ENCODE measurements at places on chromosomes 2 and 18.

- no peak for DNase-seq
Measured at GRCh38 chr2:148519013-148519412, 125.5 kb upstream of the EPC2 start.

DNA sequence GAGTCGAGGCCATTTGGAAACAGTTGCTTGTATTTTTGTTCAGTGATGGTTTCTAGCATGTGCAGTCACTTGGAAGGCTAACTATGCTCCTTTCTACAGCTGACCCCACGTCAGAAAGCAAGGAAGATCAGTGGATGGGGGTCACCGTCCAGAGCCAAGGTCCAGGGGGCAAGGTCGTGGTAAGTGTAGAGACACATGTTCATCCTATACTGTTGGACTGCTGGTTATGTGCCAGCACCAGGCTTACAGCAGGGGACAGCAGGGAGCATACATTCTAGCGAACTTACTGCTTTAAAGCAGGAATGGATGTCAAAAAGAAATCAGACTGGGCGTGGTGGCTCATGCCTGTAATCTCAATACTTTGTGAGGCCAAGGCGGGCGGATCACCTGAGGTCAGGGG is 40.0 kb downstream of the ITGA6 start:
- no peak for DNase-seq

- DNase-seq = no peak
Measured at GRCh38 chr2:112783187-112783714, 1.0 kb downstream of the IL1A start.

GRCh38 chr2:198763793-198764192 is 693.9 kb downstream of the SATB2 start:
- no peak for DNase-seq

DNA sequence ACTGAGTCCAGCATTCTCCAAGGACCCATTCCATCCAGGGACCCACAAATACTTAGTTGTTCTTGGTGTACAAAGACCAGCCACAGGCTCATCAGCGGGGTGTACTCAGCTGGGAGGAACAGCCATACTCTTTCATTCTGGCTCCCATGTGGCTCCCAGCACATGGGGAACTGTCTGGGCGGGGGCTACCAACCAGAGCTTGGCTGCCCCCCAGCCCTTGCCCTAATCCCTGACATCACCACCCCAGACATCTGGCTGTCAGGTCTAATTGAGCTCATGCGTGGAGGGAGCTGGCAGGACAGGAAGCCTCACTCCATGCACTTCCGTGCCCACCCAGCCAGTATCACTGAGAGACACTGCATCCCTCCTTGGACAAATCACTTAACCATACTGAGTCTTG is 283.6 kb downstream of the DYSF start:
- DNase-seq = no peak

DNA sequence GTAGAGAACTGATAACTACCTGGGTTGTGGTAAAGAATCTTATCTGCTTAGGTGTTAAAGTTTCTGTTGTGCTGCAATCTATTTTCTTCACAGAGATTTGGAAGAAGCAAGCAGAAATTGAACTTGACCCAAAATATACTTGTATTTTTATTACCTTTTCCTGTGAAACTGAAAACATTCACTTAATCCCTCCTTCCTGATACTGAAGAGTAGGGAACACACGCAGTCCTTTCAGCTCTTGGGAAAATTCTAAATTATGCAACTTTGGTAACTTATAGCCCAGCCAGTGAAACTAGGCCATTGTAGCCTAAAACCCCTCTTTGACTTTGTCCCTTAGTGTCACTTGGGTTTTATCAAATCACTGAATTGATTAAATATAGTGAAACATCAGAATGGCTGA is 128.4 kb upstream of the MEIS1 start:
- no peak for DNase-seq

- no peak for DNase-seq
Measured at GRCh38 chr2:85405201-85406059, 4.7 kb downstream of the CAPG start.

- no peak for DNase-seq
Measured at GRCh38 chr2:46707909-46708308, 207.7 kb downstream of the MCFD2 start.

DNA sequence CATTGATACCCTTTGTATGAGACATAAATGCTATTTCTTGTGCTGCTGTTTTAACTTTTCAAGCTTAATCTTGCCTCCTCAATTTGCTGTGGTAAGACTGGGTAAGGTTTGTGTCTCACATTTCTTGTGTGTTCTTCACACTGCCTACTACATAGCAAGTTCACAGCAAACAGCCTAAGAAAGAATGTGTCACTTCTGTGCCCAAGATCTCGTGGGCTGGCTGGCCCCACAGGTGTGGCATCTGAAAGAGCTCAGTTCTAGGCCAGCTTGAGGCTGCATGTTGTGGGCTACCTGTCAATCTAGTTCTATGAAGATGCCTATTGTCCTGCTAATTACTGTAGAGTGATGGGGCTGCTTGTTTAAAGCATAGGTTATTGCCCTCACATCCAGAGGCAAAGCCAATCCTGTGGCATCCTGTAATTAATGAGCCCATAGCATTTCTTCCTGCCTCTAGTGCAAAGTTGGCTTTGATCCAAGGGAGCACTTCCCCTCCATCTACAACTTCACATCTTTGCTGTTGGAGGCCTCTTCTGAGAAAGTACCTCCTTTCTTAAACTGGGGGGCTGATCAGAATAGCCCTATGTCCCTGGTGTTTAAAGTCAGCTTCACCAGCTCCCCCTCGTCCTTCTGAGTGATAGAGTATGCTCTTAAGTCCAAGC is 40.9 kb upstream of the ASPRV1 start:
- no peak for DNase-seq

- DNase-seq = no peak
Measured at GRCh38 chr18:58287353-58288274, 243.6 kb downstream of the NEDD4L start.

- no peak for DNase-seq
Measured at GRCh38 chr2:37454851-37455762, 110.7 kb downstream of the QPCT start.

- DNase-seq = no peak
Measured at GRCh38 chr18:73366713-73367112, 498.9 kb upstream of the NETO1 start.

GRCh38 chr2:75570024-75570947 is 9.5 kb upstream of the EVA1A start:
- no peak for DNase-seq

DNA sequence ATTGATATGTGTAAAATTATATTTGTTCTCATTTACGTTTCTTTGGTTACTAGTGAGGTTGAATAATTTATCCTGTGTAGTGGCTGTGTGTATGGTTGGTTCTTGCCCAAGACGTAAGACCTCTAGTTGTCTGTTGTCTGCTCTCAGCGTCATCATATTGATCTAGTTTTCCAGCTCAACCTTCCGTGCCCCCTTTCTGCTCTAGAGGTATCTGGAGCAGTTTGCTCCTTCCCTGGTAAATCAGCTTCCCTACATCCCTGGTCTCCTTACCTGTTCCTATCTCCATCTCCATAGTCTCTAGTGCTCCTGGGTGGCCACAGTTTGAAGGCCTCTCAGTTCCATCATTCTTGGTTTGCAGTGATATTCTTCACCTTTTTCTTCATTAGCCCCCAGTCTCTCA is 1.2 kb downstream of the SMYD5 start:
- no peak for DNase-seq

GRCh38 chr2:173417802-173418201 is 63.1 kb downstream of the CDCA7 start:
- DNase-seq = no peak

- no peak for DNase-seq
Measured at GRCh38 chr2:1859671-1860450, 115.5 kb upstream of the PXDN start.

- no peak for DNase-seq
Measured at GRCh38 chr2:13034861-13035260, 318.1 kb downstream of the TRIB2 start.

DNA sequence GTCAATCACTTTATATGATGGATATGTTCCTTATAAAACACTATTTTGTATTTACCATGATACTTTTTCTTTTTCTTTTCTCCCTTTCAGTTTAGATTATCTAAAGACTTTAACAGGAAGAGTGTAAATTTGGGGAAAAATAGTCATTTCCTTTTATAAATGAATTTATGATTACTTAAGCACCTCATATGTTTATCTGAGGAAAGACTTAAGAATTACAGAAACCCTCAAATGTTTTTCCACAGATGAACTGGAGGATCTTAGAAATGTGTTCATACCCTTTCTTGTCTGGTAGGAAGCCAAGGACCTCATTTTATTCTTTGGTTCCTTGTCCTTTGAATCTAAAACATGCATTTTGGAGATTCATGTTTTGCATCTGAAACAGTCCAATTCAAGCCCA is 36.7 kb downstream of the MAPRE2 start:
- DNase-seq = no peak

DNA sequence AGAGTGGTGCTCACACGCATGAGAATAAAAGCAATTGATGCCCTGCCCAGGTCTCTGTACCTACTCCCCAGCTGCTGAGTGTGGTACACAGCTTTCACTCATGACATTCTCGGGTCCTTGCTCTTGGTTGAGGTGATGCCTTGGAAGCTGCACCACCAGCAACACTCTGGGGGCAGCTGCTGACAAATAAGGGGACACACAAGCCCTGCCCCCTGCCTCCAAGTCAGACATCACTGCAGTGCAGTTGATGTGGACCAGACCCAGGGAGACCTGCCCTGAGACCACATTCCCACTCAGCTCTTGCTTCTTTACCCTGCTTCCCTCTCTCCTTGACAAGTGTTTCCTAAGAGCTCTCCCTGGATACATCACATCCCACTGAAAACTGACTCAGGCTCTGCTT is 225.6 kb downstream of the ZBTB7C start:
- no peak for DNase-seq

GRCh38 chr2:159201360-159202063 is 85.0 kb downstream of the WDSUB1 start:
- DNase-seq = no peak

- DNase-seq = peak; percentile 85
Measured at GRCh38 chr2:8252997-8253694, 428.7 kb upstream of the ID2 start.

DNA sequence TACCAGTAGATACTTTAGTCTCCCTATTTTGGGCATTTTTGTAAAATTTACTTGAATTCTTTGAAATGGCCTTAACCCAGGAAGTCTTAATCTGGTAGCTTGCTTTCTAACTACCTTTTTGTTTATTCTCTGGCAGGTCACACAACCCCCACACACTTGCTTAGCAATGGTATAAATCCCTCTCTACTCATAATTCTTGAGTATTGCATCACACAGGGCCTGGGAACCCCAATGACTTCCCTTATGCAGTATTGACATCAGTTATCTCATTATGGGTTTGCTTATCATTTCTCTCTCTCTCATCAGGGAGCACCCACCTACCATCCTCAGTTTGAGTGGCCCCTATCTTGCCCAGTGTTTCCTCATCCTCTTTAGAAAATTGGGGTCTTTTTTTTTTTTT is 207.1 kb downstream of the KCNS3 start:
- no peak for DNase-seq

- no peak for DNase-seq
Measured at GRCh38 chr2:166334805-166335204, 40.9 kb downstream of the SCN9A start.

GRCh38 chr2:162401871-162402270 is 57.9 kb downstream of the GCA start:
- no peak for DNase-seq

DNA sequence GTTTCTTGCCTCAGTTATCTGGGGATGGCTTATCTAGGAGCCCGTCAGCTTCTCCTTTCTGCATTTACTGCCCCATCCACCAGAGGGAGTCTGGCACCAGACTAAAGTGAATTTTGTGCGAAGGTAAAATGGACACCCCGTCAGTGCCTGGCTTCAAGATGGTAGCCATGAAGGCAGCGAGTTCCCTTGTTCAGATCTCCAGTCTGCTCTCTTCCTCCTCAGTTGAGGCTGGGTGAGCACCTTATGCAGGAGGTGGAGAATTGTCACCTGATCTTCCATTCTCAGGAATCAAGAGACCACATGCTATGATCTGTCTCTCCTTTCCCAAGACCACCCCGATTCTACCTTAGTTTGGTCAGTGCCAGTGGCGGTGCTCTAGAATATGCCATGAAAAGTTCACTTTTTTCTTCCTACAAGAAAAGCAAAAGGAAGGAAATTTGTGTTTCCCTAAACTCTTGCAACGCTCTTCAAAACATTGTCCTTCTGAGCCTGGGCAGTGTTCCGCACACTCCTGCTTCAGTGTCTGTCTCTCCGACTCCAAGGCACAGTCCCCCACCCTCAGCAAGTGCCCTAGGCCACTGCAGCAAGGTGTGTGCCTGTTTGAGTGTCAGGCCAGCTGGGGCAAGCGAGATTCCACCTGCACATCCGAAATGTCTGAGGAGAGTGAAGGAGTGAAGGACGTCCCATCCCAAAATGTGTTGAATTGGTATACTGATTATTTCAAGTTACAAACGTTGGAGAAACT is 168.6 kb downstream of the SS18 start:
- no peak for DNase-seq

DNA sequence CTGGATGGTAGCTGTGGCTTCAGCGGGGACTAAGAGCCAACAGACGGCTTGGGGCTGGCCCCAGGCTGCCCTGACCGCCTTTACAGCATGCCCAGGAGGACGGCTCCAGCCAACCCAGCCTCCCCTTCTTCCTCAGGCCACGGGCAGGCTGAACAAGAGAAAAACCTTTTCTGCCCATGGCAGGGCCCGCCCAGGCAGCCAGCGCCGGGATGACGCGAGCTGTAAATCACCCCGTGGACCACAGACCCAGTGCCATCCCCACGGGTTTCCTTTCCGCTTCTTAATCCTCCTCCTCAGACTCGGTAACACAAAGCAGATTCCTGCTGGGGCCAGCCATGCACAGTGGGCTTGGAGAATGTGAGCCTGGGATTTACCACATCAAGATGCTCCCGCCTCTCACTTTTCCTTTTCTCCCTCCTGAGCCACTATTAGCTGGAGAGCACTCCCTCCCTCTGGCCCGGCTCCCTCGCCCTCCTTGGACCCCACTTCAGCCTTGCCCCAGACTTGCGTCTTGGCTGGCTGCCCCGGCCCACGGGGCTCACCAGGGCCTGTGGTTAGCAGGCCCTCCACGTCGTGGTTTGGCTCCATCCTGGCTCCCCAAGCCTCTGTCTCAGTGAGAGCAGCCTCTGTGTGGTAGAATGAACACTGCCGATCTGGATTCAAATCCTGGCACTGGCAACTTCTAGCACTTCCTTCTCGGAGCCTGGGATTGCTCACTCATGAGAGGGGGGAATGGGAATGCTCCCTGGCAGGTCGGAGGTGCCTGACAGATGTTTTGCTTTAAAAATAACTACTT is 31.4 kb downstream of the ATOH8 start:
- DNase-seq = no peak

- no peak for DNase-seq
Measured at GRCh38 chr2:121387591-121388325, 102.8 kb upstream of the TFCP2L1 start.

DNA sequence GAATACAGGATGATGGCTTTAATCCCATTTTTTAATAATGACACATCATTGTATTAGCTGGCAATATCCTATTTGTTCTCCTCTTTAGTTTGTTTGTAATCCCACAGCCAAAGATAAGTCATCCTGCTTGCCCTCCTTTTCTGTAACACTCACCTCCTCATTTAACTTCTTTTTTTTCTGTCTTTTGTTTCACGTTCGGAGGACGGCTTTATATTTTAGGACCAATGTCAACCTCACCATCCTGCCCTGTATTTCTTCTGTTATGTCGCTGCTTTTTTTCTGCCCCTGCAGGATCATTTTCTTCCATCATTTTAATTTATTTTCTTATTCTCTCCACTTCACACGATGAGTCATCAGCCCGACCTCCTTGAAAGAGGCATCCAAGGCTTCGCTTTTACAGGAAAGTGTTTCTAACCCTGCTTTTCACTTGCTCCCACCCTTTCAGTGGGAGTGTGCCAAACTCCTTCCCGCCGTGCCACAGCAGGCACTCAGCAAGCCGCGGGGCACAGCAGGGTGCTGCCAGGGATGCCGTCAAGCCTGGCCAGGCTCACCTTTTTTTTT is 11.4 kb downstream of the RAB31 start:
- DNase-seq = no peak

GRCh38 chr2:239599299-239599698 is 198.5 kb upstream of the HDAC4 start:
- DNase-seq = no peak

Measured in NCI-H187 (cell line).